ENCODE measurements at places on chromosomes 5 and 9.
A peak's percentile ranks its signal among the peaks of the same experiment; 100 is the strongest.

DNA sequence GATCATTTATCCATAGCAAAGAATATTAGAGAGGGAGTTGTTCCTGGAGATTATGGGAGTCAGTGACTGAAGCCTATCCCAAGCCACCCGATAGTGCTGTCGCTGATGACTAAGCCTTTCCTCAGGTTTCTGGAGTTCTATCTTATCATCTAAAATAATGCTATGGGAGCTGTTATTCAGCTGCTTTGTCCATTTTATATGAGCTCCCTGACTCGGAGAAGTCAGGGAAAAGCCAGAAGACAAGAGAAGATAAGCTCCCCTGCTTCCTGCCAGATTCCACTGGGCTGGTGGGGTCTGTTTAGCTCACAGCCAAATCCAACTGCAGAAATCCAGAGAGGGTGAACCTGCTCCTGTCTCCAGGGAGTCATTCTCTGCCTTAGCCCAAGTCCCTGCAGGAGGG is 148.2 kb downstream of the DROSHA start:
- no peak for DNase-seq

- DNase-seq = peak; percentile 8
Observed at GRCh38 chr9:3181049-3181953, 337.4 kb upstream of the PUM3 start.

GRCh38 chr9:91489361-91489899 is 65.8 kb upstream of the NFIL3 start:
- no peak for DNase-seq

- no peak for DNase-seq
Observed at GRCh38 chr5:16787278-16787677, 148.8 kb downstream of the MYO10 start.

Measured in stimulated activated CD8-positive, alpha-beta memory T cell treated with anti-CD3 and anti-CD28 coated beads, Interleukin-4, amount 100 ng/mL, for 24 hours (primary cell).